ENCODE measurements at places on chromosomes 6 and 20.

DNA sequence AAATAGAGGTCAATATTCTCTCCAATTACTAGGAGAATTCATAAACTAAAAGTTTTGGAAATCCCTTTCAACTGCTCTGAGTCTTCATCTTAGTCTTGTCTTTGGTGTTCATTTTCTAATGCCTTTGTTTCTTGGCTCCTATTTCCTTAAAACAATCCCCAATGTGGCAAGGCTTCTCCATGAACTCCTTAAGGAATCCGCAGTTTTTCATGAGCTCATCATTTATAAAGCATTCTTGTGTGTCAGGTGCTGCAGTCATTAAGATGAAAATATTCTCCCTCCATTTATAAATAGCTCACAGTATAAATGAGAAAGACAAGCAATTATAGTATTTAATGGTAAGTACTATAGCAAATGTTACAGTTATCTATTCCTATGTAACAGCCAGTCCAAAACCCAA, 4.6 kb downstream of the SPTLC3 start:
- no peak for DNase-seq

GRCh38 chr6:169185692-169186485, 67.8 kb downstream of the THBS2 start:
- no peak for DNase-seq

DNA sequence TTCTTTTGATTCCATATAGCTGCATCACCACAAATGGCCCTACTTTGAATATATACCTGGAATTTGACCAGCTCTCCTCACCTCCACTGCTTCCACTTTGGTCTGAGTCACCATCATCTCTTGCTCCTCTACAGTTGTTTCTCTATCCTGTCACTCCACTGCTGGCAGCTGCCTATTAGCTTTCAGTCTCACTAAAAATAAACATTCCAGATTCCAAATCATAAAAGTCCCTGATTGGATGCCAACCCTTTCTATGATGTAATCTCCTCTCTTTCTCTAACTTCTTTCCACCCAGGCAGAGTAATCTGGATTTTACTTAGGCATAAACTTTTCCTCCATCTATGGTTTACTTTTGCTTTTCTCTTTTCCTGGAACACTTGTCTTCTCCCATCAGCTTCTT, 49.1 kb downstream of the RFPL4B start:
- no peak for DNase-seq

GRCh38 chr6:13131935-13132661, 196.2 kb downstream of the TBC1D7 start:
- DNase-seq = no peak

DNA sequence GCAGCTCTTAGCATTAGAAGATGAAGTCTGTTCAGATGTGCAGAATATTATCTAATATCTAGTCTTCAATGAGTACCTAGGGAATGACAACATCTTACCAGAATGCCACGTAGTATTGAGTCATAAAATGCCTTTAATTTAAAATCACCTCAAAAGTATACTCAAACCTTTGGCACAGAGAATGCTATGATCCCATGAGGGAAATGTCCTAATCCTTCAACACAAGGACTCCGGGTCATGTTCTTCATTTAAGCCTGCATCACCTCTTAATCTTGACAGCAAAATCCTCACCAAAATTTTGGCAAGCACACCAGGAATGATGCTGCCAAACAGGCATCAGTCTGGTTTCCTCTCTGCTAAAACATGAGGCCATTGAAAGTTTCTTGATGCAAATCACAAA, 23.6 kb upstream of the MARCKS start:
- DNase-seq = no peak

DNA sequence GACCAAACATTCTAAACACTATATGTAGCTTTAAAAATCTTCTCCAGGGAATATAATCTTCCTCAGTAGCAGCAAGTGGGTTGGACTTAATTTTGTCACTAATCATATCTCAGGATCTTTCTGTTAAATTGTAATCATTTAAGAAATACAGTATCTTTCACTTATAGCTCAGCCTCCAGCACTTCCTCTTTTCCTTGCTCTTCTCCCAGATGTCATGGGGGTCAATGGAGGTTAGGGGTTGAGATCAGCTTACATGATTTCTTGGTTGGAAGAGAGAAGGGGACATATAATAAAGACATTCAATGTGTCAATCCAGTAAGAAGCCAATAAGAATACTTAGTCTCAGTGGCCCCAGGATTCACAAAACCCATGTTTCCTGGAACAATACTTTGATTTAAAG, 15.7 kb upstream of the REPS1 start:
- no peak for DNase-seq

- DNase-seq = no peak
Observed at GRCh38 chr6:130473886-130474285, 108.1 kb downstream of the TMEM200A start.

GRCh38 chr6:159758031-159759001, 3.5 kb upstream of the ACAT2 start:
- DNase-seq = no peak

All from stimulated activated CD8-positive, alpha-beta memory T cell treated with anti-CD3 and anti-CD28 coated beads, Interleukin-7, amount 100 ng/mL, for 1 hour (primary cell).